AG10803 (cell line): ENCODE measurements at places on chromosomes 1 and 21.
A peak's percentile ranks its signal among the peaks of the same experiment; 100 is the strongest.

DNA sequence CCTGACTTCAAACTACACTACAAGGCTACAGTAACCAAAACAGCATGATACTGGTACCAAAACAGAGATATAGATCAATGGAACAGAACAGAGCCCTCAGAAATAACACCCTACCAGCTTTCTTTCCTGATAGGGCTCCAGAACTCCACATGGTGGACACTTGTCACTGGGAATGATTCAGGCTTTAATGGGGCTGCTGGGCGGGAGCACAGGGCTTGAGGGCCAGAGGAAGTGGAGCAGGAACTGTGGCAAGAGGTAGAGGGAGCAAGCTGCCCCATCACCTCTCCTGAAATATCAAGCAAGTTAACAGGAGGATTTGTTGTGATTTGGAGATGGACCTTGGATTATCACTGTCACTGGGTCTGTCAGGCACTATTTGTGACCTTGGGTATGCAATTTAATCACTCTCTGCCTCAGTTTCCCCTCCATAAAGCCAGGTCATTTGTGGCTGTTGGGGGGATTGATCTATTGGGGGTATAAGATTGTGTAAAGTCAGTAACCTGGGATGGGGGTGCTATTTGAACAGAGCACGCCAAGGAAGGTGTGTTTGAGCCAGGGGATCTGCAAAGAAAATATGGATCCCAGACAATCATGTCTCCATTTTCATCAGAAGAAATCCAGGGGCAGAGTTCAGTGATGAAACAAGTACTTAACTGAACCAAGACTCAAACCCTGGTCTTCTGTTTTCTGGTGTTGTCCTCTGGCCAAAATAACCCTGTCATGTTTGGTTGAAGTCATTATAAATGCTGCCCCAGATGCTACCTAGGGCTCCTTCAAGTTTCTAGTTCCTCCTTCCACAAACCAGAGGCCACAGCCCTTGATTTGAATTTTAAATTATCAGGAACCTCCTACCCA lies 25.2 kb downstream of the ETS2 start:
- no peak for DNase-seq

GRCh38 chr1:200907611-200908097 lies 13.0 kb downstream of the INAVA start:
- no peak for DNase-seq

- DNase-seq, result peak; percentile 42
These were observed 183.6 kb downstream of the NR5A2 start for GRCh38 chr1:200211157-200211556.

- no peak for DNase-seq
These were observed 20.1 kb downstream of the NADK start for GRCh38 chr1:1758059-1758621.

DNA sequence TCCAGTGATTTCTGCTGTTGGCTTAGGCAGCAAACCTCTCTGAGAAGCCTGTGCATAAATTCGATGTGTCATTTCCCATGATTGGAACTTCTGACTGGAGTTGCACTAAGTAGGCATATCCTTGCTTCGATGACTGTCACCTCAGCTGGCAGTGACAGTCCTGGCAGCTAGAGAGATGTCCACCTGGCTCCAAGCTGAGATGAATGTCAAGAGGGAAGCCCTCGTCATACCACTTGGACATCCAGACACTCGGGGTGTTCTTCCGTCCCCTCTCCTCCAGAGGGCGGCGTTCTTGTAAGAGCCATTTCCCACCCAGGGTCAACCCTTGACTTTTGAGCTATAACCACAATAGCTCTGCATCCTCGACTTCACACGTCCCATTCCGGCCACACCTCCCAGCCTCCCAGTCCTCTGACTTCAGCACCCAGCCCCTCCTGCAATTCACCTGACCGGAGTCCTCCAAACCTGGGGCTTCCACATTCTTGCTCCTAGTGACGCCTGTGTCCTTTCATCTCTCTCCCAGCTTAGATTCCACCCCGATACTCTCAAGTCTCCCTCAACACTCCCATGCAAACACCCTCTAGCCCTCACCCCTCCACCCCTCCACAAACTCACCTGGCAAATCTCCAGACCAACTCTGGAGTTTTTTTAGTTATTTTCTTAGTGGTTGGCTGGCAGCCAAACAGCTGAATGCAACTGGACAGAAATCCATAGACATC lies 17.3 kb downstream of the CA6 start:
- DNase-seq, result peak; percentile 42

GRCh38 chr1:198253259-198253658 lies 96.5 kb downstream of the NEK7 start:
- no peak for DNase-seq
